NCI-H2081 treated with DMSO at 0.1 percent for 48 hours (cell line): ENCODE measurements at places on chromosomes 6 and 20.

DNA sequence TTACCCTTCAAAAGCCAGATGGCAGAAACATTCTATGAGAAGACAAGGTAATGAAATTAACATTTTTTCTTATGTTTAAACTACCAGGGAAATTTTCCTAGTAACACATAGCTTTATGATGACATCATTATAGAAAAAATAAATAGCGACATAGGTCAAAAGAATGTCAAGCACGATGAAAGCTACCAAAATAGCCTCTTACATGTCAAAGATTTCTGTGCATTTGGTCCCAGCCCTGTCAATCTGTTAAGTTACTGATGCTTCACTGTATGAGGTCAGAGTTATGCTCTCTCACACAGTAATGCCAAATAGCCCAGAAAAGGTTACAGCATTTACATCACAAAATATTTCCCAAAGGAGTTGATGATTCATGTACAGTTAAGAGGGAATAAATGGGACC, 199.8 kb upstream of the DEFB112 start:
- DNase-seq: no peak

DNA sequence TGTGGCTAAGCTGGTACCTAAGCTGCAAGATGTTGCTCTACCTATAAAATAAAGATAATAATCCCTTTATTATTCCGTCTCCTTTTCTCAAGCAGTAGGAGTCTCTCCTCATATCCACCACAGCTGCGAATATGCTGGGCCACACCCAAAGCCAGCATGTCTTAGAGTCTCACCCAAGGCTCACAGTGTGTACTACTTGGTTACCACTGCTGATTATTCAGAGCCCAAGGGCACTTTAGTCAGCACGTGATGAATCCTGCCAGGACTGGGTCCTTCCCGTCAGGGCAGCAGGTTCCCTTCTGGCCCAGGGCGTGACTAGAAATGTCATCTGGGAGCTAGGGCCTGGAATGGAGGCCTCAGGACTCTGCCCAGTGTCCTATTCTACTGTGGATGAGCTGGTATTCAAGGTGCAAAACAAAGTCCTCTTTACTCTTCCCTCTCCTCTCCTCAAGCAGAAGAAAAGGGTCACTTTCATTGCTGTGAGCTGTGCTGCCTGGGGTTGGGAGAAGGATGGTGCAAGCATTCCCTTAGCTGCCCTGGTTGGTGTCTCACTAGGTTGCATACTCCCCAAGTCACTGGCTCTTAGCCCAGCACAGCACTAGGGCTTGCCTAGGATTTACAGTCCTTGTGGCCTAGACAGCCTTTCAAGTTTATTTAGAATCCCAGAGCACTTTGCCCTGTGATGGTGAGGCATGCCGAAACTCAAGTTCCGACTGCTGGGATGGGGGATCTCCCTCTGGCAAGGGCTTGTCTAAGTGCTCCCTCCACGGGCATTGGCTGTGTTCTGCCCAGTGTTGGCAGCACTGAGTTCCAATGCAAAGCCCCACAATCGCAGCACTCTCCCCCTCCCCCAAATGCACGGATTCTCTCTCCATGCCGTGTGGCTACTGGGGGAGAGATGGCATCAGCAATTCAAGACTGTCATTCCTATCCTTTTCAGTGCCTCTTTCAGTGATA, 320.2 kb downstream of the BTBD9 start:
- DNase-seq: no peak

GRCh38 chr6:168851460-168852375, 401.9 kb downstream of the THBS2 start:
- no peak for DNase-seq

- DNase-seq: no peak
Observed at GRCh38 chr6:116866281-116866871, 10.7 kb upstream of the RFX6 start.

- no peak for DNase-seq
Observed at GRCh38 chr20:5890773-5891441, 59.4 kb downstream of the TRMT6 start.
